ENCODE measurements at places on chromosomes 7 and 10. TPM values are rescaled to one million over a fixed set of nuclear protein-coding genes. Genes with fewer than 3 reads are reported as not detected.

- no peak for DNase-seq
Observed at GRCh38 chr10:24561453-24561852, 162.2 kb downstream of the ARHGAP21 start.

DNA sequence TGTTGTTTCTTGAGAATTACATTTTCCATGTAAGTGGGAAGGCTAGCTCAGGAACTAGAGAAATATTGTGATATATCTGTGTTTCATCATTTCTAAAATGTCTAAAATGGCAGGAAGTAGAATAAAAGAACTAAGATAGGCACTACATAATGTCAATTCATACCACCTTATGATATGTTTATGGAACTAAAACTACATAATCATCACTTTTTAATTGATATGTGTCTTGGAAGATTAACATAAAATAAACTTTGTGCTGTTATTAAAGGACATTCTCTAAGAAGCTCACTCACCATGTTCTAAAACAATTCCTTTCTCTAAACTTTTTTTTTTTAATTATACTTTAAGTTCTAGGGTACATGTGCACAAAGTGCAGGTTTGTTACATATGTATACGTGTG, 83.5 kb upstream of the TAS2R16 start:
- no peak for DNase-seq

GRCh38 chr7:112723416-112723815, 66.8 kb downstream of the TMEM168 start:
- DNase-seq = no peak

DNA sequence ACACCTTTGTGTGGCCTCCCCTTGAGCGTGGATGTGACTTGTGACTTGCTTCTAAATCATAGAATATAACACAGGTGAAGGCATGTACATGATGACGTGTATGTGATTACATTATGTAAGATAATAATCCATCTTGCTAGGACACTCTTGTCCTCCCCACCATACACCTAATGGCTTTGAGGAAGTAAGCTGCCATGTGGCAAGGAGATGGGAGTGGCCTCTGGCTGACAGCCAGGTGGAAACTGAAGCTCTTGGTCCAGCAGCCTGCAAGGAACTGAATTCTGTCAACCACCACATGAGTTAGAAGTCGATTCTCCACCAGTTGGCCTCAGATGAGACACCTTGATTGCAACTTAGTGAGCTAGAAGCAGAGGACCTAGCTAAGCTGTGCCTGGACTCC, 67.4 kb upstream of the ELN start:
- DNase-seq = no peak

DNA sequence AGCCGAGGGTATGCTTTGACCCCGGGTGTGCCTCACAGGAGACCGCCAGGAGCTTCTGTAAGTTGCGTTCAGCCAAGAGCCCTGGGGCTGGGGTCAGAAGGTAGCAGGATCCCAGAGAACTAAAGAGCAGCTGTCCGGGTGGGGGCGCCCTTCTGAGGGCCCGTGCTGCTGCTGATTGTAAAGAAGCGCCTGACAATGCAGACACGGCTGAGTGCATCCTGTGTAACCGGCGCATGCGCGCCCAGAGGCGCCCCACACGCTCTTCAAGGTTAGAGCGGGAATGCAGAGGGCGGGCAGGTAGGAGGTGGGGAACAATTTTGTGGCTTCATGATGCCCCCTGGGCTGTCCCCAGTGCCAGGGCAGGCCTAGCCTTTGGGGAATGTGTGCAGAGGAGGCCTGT, 210.2 kb upstream of the CTBP2 start:
- DNase-seq = peak; percentile 17

- DNase-seq = no peak
Observed at GRCh38 chr10:132390921-132391675, 5.9 kb upstream of the PWWP2B start.

DNA sequence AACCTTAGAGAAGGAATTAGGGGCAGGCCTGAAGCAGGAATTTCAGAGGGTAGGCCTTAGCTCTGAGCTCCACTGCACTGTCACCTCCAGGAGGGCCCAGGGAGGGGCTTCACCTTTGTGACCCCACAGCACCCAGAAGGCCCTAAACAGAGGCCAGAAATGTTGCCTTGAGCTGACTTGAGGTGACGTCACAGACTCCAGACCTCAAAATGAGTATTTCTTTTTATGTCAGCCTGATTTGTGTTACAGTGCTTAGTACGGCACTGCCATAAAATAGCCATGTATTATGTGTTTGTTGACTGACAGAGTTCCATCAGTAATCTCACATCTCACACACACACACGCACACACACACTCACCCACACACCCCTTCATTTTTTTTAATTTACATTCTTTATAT, 211.2 kb downstream of the CCDC3 start:
- DNase-seq = no peak

DNA sequence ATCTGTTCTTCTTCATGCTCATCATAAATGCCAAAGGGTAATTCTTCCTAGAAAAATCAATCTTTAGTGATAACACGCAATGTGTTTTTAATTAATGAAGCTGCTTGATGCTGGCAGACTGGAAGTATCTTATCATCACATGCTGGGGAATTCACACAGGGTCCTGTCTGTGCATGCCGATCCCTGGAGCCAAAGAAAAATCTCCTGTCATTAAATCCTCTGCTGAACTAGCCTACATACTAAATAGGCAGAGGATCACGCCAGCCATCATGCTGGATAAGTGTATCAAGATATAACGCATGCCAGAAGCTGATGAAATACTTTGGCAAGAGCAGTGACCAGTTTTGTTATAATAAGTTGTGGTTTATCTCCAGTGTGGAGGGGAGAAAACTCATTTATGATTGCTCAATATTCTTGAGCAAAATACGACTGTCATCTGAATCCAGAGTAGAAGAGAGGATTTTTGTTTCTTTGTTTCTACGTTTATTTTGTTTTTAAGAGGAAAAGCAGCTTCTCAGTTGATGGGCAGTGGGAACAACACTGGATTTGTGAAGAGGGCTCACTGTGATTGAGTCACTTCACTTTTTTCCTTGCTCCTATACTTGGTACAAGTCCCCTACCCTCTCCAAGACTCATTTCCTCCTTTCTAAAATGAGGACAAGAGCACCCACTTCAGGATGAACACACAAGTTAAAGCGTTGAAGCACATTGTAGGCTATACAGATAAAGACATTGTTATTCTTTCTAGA, 649.1 kb downstream of the TNS3 start:
- DNase-seq = peak; percentile 61

GRCh38 chr7:45601094-45601493, 26.9 kb downstream of the ADCY1 start:
- DNase-seq = no peak

DNA sequence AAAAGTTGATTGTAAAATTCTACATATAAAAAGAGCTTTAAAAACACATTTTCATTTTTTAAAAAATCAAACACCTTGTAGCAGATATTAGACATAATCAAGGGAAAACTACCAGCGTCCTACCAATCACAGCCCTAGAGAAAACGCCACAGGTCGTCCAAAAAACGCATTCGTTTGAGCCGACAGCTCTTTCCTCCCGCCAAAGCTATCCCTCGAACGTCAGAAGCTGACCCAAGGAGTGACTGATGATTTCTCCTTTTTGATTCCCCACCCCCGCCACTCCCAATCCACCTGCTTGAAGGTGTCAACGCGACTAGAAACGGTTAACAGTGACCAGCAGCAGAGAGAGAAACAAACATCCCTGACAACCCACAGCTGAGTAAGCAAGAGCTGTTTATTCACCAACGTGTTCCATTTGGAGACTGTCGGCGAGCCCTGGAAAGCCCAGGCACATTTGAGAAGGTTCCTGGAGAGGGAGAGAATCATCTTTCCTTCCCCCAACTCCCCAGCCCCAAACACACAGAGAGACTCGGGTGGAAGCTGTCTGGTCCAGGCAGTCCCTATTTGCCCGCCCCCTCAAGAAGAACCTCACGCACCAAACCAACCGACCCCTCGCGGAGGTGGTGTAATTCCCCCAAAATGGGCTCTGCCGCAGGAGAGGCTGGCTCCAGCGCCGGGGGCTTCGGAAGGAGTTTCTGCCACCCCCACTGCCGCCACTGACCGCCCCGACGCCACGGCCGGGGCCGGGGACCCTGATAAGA, 622 bp downstream of the CPEB3 start:
- peak; percentile 60 for DNase-seq

DNA sequence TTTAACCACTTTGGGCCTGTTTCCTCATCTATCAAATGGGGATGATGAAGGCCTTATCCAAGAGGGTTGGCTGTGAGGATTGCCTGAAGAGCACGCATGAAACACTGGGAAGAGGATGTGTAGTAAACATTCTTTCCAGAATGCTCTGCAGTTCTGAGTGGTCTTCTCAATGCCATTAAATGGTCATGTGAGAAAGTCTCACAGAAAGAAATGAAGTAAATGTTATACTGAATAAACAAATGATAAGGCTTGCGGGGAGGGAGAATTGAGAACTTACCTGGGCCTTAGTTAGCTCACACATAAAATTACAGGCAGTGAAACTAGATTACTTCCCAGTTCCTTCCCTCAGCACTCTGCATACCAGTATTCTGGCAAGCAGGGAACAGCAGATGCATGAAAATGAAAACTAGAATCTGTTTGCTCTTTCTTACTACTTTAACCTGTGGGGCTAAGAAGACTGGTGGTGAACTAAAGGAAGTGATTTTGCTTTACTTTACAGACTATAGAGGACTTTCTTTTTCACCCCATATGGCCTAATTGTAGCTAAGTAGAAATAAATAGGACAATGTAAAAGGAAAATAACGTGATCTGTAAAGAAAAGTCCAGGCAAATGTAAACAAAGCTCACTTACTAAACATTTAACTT, 135.3 kb upstream of the CCDC6 start:
- DNase-seq = no peak

- peak; percentile 47 for DNase-seq
Observed at GRCh38 chr10:68133523-68133922, 24.2 kb downstream of the MYPN start.

DNA sequence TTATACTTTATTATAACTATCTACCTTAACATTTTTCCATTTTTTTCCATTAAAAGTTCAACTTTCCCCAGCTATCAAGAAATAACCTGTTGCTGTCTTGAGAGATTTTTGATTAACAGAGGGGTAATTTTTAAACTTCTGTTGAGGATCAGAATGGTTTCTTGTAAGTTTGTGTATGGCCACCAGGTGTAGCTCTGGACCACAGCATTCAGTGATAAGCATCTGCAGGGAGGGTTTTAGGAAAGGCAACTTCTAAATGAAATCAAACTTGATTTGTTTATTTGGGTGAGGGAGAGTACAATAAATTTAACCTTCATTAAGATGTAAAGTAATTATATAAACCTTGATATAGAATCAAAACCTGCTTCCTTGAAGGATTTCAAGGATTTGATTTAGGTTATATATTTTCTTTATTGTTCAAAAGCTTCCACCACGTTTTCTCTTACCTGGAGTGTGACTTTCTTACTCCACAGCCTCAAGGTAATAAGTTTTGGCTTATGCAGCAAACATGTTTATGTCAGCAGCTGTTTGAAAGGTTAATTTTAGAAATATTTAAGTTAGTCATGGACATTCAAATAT, 153.3 kb downstream of the STK31 start:
- peak; percentile 70 for DNase-seq

DNA sequence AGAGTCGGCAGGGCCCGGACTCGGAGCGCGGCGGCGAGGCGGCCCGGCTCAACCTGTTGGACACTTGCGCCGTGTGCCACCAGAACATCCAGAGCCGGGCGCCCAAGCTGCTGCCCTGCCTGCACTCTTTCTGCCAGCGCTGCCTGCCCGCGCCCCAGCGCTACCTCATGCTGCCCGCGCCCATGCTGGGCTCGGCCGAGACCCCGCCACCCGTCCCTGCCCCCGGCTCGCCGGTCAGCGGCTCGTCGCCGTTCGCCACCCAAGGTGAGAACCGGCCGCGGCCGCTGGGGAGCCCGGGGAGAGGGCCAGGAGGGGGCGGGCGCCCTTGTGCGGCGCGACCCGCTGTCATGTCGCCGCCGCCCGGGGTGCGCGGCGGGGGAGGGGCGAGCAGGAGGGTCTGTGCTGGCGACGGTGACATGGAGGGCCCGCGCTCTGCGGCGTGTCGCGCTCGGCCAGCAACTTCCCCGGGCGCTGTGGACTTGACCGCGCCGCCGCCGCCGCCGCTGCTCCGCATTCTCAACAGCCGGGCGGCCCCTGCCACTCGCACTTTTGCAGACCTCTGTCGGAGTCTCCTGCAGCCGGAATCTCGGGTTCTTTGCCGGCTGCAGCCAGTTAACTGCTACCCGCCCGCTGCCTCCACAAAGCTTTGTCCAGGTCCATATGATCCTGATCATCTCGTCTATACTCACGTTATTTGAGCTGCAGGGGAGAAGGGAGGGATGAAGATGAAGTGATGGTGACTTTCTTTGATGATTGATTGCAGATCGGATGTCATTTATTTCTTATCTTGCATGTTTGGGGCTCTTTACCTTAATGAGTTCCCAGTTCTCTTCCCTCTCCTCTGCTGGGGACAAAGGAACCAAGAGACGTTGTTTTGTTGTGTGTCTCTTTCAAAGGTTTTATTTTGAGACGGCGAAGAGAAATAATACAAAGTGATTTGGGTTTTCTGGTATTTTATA, 869 bp downstream of the TRIM24 start:
- peak; percentile 72 for DNase-seq

DNA sequence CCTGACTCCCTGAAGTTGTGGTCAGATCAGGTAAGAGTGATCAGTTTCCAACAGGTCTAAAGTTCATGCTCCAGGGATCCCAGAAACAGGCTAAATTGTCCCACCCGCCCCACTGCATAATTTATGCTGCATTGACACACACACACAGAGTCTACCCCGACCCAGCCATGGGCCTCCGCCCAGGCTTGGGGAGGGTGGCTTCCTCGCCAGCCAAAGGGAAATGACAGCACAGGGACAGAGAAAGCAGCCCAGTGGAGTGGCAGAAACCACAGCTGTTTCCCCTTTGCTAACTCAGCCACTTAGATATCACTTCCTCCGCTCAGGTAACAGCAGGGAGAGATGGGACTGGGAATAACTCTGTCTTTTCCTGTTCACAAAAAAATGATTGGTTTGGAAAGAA, 9.4 kb downstream of the SH3PXD2A start:
- no peak for DNase-seq

Gene PIP4K2A
- 19.8 TPM for total RNA-seq

Gene OR2A42
- not detected for total RNA-seq

Gene PAPOLB
- total RNA-seq = 0.10 TPM

Gene NPFFR1
- not detected for total RNA-seq

Gene NODAL
- 0.92 TPM for total RNA-seq

Gene HPS1
- 12.0 TPM for total RNA-seq
